ENCODE measurements at places on chromosomes 4 and X.

GRCh38 chrX:132216806-132217202 is 2.4 kb downstream of the RAP2C start:
- DNase-seq, result peak; percentile 17

- DNase-seq, result no peak
Measured at GRCh38 chr4:94826206-94826605, 68.5 kb downstream of the BMPR1B start.

DNA sequence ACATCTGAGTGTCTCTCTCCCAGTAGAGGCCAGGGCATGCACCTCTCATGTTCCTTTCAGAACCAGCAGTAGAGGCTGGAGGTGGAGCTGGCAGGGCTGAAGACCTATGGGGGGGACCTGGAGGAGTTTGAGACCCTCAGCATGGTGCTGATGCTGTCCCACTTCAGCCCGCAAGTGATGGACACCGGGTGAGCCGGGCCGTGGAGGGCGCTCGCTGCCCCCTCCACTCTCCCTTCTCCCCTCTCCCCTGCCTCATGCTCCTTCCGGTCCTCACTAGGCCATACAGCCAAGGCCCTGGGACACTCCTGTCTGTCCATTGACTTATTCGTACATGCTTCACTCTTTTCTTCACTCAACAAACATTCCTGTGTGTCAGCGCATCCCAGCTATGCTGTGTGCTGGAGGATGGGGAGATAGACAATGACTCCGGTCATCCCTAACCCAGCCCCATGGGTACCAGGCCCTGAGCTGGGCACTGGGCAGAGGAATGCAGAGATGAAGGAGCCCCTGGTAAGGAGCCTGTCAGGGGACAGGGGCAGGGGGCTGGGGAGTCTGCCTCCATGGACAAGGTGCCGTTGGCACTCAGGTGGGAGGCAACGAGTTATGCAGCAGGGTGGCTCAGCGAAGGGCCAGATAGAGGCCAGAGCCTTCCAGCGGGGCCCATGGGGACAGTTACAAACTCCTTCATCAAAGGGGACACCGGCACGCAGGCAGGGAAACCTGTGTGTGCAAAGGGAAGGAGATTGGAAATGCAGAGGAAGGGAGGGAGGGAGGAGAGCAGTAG is 28.4 kb upstream of the WFS1 start:
- DNase-seq, result no peak

DNA sequence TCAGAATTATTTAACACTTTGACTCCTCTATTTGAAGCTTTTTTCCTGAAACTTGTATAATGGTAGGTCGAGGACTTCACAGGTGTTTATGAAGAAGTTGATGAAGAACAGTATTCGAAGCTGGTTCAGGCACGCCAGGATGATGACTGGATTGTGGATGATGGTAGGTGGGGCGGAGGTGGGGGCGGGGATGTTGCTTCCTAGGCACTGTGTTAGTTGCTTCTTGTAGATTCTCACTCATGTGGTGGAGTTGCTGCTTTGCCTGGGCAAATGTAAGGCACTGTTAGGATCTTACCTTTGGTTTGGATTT is 9.4 kb downstream of the POLA1 start:
- no peak for DNase-seq

DNA sequence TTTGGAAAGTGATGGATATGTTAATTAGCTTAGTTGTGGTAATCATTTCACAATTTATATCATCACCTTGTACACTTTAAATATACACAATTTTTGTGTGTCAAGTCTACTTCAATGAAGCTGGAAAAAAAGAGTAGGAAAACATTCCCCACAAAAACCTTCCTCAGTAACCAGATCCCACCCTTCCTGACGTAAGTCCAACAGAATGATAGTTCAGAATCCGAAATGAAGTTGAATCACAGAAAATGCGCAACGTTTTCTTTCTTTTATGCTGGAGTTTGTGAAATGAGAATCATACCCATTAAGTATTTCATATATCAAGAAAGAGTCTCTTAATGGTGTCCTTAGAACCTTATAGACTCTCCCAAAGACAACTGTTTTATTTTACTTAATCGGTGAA is 292.9 kb downstream of the USP46 start:
- no peak for DNase-seq

DNA sequence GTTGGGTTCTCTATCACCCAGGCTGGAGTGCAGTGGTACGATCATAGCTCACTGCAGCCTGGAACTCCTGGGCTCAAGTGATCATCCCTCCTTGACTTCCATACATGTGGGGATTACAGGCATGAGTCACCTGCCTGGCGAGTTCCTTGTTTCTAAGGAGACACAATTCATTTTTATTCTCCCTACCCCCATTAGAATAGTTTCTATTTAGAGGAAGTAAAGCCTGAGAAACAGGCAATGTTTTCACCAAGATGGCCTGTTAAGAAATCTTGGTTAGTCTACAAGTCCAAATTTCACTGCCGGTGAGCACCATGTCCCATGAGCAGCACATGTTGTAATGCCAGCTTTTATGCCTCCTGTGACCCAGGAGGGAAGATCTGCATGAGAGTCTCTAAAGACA is 5.7 kb downstream of the CYBB start:
- peak; percentile 0 for DNase-seq

GRCh38 chrX:69161371-69161770 is 3.9 kb downstream of the PJA1 start:
- DNase-seq, result no peak

DNA sequence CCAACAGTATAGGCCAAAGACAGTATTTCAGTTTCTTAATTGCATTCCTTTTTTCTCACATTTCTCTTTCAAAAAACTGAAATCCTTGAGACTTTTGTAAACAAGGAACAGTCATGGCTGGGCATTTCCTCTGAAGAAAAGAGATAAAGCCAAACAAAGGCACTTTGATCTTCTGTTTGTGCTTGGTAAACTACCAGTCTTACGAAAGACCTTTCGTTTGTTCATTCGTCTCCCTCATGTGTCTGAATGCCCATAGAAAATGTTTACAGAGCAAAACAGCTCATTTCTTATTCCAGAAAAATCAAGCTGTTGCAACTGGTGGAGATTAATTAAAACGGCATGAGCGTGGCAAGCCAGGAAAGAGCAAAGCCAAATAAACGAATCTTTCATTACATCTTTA is 178.0 kb downstream of the GASK1B start:
- DNase-seq, result no peak

DNA sequence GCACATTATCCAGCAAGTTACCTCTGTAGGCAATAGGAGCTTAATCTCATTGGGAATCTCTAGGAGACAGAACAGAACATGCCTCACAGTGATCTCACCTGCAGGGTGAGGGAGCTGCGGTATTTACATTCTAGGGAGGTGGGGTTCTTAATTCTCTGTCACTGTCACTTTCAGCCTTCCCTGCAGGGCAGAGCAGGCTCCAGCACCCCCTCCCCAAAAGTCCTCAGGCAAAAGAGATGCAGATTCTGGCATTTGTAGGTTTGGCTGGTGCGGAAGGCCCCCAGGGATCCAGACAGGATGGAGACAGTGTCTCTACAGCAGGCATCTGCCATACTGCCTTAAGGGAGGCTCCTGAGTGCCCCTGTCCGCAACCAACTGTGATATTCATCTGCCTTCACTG is 166.4 kb upstream of the ATP6AP2 start:
- DNase-seq, result no peak

- DNase-seq, result no peak
Measured at GRCh38 chr4:152687974-152688599, 8.3 kb upstream of the TMEM154 start.

DNA sequence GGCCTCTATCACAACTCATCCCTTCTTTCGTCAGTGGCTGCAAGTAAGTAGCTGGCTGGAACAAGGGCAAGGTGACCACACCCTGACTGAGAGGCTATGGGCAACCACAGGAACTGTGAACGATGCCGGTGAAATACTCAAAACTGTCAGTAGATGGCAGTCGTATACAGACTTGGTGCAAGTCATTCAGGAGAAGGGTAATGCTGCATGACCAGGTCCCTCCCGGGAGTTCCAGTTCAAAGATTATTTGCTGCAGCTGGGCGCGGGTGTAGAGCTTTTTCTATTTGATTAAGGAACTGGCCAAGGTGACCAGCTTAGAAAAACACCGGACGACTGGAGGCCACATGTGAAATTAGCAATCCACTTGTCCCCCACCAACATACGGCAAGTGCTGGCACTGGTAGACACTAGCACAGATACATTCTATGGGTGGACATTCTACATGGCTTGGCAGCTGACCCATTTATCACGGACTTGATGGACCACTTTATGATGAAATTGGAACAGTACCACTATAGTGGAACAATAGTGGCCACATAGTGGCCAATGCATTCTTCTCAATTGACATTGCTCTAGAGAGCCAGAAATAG is 726.6 kb downstream of the TRAM1L1 start:
- peak; percentile 66 for DNase-seq

DNA sequence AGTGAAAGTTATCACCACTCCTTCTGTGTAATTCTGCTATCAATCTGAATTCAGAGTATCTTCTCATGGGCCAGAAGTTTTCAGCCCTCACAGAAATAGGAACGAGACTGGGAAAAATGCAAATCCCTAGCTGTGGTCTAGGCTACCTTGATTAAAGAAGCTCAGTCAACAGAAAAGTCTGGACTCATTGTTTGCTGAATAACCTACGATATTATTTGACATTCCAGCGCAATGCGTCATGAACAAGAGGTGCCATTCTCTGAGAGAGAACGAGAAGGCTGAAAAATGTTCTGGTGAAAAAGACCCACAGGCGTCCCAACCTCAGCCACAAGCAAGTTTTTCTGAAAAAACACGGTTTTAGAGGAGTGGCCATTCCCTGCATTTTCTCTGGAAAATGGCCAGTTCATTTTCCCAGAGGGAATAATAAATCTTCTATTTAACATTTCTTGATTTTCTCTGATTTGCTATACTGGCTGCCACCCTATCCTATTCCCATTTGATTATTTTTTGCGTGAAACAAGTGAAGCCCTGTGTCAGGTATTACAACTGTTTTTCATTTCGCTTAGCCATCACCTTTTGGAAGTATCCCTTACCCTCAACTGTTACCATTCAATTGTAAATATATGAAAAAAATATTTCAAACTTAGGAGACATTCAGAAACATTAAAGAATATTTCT is 1117.6 kb upstream of the PRKX start:
- DNase-seq, result no peak

GRCh38 chrX:7047951-7048350 is 99.6 kb upstream of the STS start:
- no peak for DNase-seq

- peak; percentile 82 for DNase-seq
Measured at GRCh38 chr4:122826553-122827257, at the start of gene FGF2. Gene FGF2, plus strand, starts transcription at chr4:122826831. Its CDS starts 344 bp downstream, at chr4:122827175.

DNA sequence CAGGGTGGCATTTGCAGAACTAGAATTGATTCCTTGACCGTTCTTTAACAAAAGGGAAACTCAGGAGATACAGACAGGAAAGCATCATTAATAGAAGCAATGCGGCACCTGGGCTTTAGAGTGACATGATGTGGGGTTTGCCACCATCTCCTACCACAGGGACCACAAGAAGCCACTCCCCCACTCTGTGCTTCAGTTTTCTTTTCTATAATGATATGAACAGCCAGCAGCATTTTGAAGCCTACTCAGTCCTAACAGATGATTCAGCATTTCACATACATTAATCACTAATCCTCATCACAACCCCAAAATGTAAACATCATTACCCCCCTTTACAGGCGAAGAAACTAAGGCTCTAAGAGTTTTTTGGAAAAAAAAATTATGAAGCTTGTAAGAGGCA is 22.9 kb downstream of the CCDC149 start:
- peak; percentile 61 for DNase-seq

DNA sequence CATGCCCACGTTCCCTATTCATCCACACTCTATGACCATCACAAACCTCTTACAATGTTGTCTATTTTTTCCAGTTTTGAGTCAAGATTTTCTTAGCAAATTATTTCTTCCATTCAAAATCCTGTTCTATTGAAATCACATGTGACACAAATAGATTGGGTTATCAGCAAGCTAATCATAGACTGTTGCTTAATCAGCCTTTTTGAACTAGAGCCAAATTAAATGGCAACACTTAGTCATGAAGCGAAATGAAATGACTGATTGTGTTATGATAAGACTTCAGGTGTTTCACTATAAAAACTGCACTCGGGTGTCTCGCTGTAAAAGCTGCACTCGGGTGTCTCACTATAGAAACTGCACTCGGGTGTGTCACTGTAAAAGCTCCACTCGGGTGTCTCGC is 890.0 kb upstream of the FRG1 start:
- no peak for DNase-seq

- DNase-seq, result no peak
Measured at GRCh38 chr4:132218406-132218805, 930.7 kb upstream of the PCDH10 start.

GRCh38 chr4:107733431-107733925 is 13.4 kb upstream of the PAPSS1 start:
- DNase-seq, result no peak

- peak; percentile 82 for DNase-seq
Measured at GRCh38 chrX:149073479-149073878, 431.6 kb downstream of the IDS start.

DNA sequence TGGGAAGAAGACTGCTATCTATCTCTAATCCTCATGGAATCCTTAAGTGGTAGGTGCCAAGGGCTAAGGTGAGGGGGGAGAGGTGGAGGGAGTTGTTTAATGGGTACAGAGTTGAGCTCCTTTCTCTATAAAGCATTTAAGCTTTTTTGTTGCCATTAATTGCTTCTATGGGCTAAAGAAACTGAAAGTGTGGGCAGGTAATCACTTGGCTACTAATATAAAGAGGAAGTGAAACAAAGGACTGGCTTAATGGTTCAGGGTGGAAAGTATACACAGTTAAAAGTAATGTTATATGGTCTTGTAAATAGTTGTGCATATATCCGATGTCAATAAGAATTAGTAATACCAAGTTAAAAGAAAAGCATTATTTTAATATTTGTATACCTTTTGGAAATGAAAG is 83.9 kb downstream of the POLA1 start:
- DNase-seq, result no peak

- no peak for DNase-seq
Measured at GRCh38 chrX:130884627-130885026, 18.4 kb downstream of the ENOX2 start.

DNA sequence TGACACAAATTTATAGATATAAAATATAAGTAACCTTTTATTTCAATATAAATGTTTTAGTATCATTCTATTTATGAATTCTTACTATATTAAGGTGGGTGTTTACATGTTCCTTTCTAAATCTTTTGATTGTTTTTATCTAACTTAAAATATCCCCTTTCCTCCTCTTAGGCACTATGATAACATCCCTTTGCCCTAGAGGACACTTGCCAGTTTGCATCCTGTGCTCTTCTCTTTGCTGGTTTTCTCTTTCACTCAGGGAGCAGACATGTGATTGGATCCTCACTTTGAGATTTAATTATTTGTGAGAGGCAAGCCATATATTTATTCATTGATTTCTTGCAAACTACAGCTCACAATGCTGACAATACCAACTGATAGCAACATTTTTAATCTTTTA is 16.2 kb downstream of the LRIT3 start:
- DNase-seq, result no peak

GRCh38 chr4:2587213-2587823 is 50.9 kb downstream of the FAM193A start:
- no peak for DNase-seq

DNA sequence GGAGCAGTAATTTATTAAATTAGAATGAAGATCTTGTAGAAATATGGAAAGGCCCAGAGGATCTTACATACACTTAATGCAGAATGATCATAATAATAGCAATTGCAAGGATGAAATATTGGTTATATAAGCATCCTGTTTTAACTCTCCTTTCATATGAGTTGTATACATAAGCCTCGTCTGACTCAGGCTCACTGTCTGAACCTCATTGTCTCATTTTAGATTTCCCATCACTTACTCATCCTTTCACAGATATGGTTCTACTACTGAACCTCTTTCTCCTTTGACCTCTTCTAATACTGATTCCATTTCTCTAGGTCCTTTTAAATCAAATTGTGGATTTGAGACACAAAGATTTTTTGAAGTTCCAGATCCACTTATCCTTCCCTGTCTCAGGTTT is 277.3 kb upstream of the TRPC5 start:
- no peak for DNase-seq

Measured in fibroblast of skin of right quadriceps (primary cell).